ENCODE measurements at places on chromosomes 5 and 9. TPM values are rescaled to one million over a fixed set of nuclear protein-coding genes. Genes with fewer than 3 reads are reported as not detected.
A peak's percentile ranks its signal among the peaks of the same experiment; 100 is the strongest.

- no peak overlapping the region for H3K27ac ChIP-seq
- no peak overlapping the region for H3K4me3 ChIP-seq
- H3K27me3 ChIP-seq = no peaks in the 10 kb centered on the region
- DNase-seq = peak; percentile 29
Observed at GRCh38 chr5:57338068-57338867, 144.3 kb downstream of the ACTBL2 start.

GRCh38 chr5:172535108-172535445 is 80.8 kb upstream of the SH3PXD2B start:
- no peak overlapping the region for H3K27ac ChIP-seq
- no peaks in the 10 kb centered on the region for H3K27me3 ChIP-seq
- no peaks in the 10 kb centered on the region for H3K4me1 ChIP-seq
- H3K4me3 ChIP-seq = no peak overlapping the region
- H3K36me3 ChIP-seq = no peaks in the 10 kb centered on the region

The NSG2 gene
- total RNA-seq = not detected

DNA sequence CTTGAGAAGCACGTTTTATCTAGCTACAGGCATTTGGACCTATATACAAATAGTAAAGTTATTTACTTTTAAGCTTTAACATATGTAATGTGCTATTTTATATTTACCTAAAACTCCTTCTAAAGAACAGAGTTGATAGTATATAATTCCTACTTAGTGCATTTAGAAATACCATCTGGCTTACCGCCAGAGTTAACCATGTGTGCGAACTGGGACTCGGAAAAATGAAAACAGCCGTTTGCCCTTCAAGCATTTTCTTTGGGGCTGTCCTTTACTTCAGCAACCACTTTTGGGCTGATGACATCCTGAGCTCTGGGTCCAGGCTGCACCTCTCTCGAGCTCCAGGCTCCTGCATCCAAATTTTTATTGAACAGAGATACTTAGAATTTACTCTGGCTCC is 21.9 kb upstream of the DHFR start:
- H3K4me1 ChIP-seq = no peaks in the 10 kb centered on the region
- H3K4me3 ChIP-seq = no peak overlapping the region
- no peak for DNase-seq
- H3K27me3 ChIP-seq = no peaks in the 10 kb centered on the region
- H3K27ac ChIP-seq = no peak overlapping the region
- H3K36me3 ChIP-seq = peaks cover 41% of the 10 kb centered on the region

DNA sequence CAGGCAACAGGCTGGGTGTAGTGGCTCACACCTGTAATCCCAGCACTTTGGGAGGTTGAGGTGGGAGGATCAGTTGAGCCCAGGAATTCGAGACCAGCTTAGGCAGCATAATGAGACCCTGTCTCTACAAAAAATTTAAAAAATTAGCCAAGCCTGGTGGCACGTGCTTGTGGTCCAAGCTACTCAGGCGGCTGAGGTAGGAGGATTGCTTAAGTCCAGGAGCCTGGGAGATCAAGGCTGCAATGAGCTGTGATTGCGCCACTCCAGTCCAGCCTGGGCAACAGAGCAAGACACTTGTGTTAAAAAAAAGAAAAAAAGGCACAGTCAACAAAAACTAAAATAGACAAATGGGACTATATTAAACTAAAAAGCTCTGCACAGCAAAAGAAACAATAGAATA is 29.3 kb downstream of the ATP6V0E1 start:
- H3K27ac ChIP-seq = no peak overlapping the region
- H3K27me3 ChIP-seq = no peaks in the 10 kb centered on the region
- DNase-seq = no peak
- peaks cover 23% of the 10 kb centered on the region for H3K4me1 ChIP-seq

All from natural killer cell (primary cell).